ENCODE measurements at places on chromosomes 7 and 10.

DNA sequence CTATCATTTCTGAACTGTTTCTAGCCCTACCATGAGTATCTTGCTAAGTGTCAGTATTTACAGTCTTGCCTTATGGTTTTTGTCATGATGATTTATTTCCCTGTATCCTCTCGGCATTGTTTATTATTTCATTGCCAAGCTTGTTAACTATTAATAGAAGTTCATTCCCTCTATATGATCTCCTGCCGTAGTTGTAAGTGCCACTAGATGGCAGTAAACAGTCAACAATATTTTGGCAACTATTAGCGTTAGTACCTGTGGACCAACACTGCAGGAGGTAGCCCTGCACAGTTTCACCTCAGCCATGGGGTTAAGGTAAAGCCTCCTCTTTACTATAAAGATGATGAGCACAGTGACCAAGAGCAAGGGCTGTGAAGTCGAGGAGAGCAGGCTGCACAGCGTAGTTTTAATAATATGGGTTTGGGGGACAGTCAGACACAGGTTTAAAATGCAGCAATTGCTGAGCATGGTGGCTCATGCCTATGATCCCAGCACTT, 26.1 kb upstream of the CCNJ start:
- peak; percentile 21 for DNase-seq

DNA sequence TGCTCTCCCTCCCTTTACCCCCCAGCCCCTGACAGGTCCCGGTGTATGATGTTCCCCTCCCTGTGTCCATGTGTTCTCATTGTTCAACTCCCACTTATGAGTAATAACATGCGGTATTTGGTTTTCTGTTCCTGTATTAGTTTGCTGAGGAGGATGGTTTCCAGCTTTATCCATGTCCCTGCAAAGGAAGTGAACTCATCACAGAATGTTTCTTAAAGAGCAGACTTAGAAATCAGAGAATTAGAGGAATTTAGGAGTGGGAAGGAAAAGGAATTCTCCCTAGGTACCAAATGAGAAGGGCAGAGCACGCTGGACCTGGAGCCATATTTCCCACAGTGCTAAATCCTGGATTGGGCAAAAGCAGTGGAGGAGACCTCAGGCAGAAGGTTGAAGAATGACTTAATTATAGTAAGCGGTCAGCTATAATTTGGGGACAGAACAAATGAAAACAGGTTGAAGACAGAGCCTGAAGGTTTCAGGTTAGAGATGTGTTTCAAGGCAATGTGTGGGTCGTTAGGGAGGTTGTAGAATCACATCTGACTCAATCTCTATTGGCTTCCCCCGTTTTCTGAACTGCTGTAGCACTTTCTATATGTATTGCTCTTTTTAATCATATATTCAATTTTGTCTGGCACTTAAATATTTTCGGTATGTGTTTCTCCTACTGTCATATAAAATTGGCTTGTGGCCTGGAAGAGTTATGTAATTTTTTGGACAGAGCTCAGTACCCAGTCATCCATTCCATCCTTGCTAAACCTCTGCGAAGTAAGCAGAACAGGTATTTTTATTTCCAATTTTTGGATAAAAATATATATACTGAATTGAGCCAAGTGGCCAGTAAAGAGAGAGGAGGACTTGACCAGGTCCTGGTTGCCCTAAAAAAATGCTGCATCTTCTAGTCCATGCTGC, 210.5 kb upstream of the KLF6 start:
- peak; percentile 38 for DNase-seq

DNA sequence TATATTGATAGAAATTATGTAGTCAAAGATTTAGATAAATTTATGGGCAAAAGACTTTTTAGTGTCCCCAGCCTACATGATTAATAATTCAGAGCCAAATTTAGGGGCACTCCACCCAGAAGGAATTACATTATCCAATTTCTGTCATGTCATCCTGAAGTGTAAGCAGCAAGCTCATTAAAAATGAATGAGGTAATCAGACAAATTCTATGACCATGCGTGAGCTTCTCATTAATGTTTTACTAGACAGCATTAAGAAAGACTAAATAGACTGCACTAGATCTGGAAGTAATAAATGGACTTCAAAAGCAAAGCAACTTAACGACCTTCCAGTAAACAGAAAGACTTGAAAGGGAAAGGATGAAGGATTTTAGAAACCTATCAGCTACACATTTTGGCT, 22.7 kb upstream of the TRUB1 start:
- no peak for DNase-seq

- DNase-seq = no peak
Observed at GRCh38 chr7:41164440-41164839, 538.5 kb downstream of the INHBA start.

DNA sequence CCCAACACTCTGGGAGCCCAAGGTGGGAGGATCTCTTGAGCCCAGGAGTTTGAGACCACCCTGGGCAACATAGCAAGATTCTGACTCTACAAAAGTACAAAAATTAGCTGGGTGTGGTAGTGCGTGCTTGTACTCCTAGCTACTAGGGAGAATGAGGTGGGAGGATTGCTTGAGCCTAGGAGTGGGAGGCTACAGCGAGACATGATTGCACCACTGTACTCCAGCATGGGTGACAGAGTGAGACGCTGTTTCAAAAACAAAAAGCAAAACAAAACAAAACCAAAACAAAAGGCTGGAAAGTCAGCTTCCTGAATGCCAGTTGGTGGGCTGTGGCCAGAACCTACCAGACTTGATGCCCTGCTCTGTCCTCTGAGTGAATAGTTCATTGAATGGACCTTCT, 242.8 kb downstream of the PHTF2 start:
- no peak for DNase-seq

DNA sequence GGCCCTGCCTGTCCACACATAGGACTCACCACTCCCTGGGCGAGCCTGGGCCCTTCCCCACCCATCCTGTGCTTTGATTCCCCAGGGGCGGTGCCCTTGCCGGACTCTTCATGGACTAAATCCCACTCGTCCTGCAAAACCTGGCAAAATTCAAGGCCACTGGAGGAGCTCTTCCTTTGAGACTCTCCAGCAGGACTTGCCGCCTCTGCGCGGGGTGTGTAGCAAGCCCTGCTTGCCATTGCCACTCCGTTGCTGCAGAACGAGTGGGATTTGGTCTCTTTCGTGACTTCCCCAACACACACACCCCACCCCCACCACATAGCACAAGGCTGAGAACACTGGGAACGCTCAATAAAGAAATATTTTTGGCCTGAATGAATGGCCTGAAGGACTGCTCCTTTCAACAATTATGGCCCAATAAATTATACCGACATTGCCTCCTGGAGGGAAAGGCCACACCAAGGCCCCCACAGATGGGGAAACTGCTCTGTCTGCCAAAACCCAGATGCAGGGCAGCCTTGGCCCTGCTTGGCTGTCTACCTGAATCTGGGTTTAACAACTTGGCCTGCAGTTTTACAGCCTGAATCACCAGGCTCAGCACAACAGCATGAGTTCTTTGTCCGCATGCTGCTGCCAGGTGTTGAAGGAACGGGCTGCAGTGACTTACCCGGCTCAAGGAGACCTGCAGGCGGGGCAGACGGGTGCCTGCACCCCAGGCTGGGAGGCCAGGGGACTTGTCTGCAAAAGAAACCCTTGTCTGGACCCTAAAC, 72.8 kb upstream of the KAT6B start:
- DNase-seq = peak; percentile 97

DNA sequence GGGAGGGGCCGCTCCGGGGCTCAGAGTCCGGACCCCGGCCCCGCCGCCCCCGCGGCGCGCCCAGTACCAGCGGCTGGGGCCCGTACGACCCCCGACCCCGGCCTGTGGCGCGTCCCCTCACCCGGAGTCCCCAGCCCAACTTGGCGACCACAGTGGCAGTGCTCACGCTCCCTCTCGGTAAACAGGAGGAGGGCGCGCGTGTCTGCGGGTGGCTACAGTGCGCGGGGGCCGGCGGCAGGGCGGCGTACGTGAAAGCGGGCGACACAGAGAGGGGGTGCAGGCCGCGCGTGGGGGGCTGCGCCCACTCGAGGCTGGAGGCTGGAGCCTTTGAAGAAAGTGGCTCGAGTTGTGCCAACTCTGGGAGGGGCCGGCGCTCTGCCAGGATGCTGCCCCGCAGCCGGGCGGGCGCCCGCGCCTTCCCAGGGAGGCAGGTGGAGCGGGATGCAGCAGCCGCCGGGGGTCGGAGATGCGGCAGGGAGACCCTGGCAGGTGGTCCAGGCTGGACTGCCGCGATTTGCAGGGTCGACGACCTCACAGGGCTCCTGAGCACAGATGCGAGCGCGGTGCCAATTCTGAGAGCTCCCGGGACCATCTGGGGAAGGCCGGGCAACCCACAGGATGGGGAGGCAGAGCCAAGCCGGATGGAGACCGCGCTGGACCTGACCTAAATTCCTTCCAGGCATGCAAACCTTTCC, 655 bp downstream of the PTPRE start:
- DNase-seq = peak; percentile 55

GRCh38 chr10:48482207-48482606, 122.7 kb downstream of the ARHGAP22 start:
- no peak for DNase-seq

GRCh38 chr10:72736176-72736827, 44.4 kb downstream of the MCU start:
- no peak for DNase-seq

DNA sequence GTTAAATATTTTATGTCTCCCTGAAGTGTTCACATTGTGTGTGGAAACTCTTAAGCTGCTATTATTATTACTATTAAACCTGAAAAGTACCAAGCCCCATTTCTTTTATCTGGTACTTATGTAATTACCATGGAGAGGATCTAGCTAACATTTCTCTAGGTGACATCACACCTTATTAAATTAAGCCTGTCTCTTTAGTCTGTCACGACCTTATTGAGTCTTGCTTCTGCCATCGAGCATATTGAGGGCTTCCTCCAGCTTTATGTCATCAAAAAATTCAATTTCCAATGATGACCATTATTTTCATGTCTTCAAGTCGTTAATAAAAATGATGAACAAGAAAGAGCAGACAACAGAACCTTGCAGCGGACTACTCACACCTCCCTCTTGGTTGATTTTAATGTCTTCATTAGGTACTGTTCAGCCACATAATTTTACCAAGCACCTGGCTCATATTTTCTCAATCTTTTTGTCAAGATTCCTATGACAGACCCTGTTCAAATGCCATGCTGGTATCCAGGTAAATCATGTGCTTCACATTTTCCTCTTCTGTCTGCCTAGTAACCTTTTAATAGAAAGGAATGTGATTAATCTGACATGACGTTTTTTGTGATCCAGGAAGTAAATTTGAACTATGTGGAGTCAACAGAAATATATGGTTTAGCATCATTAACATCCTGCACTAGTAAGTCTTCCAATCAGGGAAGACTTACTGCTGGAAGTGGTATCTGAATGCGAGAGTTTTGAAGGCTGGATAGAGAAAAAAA, 556.7 kb downstream of the SORCS3 start:
- DNase-seq = no peak

DNA sequence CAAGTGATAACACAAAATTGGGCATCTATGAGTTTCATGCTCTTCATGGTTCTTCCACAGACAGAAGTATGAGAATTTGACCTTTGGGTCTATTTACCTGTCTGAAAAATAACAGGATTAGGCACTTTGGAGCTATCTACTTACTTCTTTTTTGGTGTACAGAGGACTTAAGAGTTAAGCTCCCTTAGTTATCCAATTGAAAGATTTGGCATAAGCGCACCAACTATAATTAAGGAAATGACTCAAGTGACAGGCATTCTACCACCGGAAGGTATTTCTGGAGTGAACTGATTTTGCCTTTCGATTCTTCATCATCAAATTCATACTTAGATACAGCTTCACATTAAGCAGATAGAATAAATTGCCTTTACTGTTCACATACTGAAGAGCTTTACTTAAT, 43.9 kb downstream of the IFIT5 start:
- DNase-seq = no peak

GRCh38 chr7:144063710-144064109, 5.9 kb upstream of the OR2A25 start:
- DNase-seq = no peak

DNA sequence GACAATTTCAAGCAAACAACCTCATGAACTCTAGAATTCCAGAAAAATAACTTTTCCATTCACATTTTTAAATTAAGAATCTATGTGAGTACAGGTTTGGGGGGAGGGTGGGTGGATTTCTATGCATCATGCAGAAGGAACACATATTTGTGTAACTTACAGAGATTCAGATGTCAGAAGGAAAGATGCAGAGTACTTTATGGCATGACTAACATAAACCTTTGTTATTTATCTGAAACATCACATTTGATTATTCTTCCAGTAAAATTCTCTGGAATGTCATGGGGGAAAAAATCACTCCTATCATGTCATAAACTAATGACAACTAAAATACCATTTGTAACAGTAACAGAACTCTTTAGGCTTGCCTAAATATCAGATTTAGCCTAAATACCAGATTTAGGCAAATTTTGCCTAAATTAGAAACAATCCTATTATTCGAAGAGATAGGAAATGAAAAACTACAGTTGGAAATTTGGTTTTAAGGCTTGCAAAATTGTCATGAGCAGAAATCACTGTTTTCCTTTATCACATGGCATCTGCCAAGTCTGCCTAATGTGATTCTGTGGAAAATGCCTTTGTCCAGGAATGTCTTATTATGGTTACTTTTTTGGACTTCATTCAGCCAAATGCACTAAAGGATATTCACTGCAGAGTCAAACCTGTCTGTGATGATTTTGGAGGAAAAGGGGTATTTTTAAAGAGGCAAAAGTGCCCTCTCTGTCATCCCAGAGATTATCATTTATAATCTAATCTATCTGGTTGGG, 527.7 kb upstream of the CELF2 start:
- no peak for DNase-seq

DNA sequence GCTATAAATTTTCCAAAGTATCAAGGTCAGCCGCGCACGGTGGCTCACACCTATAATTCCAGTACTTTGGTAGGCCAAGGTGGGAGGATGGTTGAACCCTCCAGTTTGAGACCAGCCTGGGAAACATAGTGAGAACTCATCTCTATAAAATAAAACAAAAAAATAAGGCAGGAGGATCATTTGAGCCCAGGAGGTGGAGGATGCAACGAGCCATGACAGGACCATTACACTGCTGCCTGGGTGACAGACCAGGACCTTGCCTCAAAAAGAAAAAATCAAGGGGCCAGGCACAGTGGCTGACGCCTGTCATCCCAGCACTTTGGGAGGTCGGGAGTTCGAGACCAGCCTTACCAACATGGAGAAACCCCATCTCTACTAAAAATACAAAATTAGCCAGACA, 60.3 kb downstream of the ABI1 start:
- DNase-seq = no peak

DNA sequence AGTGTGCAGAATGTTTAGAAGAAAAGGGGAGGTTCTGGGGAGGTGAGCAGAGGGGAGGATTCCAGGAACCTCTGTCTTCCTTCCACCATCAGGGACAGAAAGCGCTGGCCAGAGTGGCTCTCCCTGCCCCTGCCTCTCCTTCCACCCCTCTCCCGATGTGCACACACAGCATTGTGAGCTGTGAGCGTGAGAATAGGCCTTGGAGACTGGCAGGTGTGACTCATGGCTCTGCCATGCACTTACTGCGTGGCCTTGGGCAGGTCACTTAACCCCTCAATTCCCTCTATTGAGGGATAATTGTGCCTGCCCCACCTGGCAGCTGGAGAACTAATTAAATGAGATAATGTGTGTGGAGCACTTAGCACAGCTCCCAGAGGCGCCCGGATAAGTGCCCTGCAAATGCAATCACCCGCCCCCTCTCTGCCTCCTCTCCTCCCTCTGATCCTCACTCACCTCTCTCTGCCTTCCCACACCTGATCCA, 115.4 kb downstream of the ZMIZ1 start:
- DNase-seq = peak; percentile 38

Measured in AG09309 (cell line).